ENCODE measurements at places on chromosomes 2 and 18.
A peak's percentile ranks its signal among the peaks of the same experiment; 100 is the strongest.

GRCh38 chr2:7419814-7420311 is 502.7 kb downstream of the RNF144A start:
- DNase-seq: no peak

- DNase-seq: no peak
Observed at GRCh38 chr2:62727259-62727867, 21.9 kb downstream of the EHBP1 start.

DNA sequence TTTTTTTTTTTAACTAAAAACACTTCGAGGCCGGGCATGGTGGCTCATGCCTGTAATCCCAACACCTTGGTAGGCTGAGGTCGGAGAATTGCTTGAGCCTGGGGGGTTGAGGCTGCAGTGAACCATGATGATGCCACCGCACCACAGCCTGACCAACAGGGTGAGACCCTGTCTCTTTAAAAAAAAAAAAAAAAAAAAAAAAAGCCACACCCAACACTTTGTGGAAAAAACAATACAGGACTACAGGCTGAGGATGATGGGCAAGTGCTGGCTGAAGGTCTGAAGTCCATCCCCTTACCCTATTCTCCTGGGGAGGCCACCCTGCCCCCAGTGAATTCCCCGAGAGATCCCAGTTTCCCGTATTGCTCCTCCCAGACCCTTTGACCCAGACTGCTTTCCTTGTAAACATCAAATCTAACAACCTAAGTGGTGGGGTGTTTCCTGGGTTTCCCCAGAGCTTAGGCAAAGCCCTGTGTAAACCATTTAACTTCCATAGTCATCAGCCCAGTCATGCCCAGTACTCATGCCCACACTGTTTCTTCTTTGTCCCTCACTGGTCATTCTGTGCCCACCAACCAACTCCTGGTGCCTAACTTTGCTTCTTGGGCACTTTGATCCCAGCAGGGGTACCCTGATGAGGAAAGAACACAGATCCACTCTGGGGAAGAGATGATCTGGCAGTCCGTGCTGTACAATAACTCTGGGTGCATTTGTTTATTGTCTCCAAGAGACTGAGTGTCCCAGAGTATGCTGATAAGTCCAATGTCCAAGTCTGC is 5.8 kb upstream of the TMEM37 start:
- DNase-seq: no peak

DNA sequence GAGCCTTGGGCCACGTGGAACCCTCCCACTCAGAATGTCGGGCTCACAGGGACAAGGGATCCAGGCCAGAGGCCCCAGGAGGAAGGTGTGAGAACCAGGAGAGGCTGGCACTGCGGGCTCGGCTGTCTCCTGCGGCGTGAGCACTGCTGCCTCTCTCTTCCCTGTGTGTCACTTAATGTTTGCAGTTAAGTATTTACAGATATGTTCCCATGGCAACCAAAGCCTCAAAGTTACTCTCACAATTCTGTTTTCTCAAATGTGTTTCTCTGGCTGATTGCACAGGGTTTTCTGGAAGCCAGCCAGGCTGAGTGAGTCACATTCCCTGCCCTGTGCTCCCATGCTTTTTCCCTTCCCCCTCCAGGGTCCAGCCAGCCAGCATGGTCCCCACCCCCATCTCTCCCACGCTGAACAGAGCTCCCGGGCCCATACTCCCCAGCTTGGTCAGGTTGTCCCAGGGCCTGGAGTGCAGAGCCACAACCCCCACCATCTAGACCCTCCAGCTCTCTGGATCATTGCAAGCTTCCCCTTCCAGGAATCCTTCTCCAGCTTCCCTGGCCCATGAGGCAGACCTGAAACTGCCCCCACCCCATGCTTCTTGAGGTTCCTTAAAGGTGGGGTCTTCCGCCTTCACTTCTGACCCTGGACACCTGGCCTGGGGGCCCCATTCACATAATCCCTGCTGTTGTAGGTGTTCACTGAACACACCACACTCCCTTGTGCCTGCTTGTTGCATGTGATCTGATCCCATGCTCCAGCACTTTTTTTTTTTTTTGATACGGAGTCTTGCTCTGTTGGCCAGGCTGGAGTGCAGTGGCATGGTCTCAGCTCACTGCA is 265.9 kb downstream of the CELF4 start:
- DNase-seq: peak; percentile 89

- no peak for DNase-seq
Observed at GRCh38 chr2:126627643-126628042, 28.3 kb upstream of the GYPC start.

DNA sequence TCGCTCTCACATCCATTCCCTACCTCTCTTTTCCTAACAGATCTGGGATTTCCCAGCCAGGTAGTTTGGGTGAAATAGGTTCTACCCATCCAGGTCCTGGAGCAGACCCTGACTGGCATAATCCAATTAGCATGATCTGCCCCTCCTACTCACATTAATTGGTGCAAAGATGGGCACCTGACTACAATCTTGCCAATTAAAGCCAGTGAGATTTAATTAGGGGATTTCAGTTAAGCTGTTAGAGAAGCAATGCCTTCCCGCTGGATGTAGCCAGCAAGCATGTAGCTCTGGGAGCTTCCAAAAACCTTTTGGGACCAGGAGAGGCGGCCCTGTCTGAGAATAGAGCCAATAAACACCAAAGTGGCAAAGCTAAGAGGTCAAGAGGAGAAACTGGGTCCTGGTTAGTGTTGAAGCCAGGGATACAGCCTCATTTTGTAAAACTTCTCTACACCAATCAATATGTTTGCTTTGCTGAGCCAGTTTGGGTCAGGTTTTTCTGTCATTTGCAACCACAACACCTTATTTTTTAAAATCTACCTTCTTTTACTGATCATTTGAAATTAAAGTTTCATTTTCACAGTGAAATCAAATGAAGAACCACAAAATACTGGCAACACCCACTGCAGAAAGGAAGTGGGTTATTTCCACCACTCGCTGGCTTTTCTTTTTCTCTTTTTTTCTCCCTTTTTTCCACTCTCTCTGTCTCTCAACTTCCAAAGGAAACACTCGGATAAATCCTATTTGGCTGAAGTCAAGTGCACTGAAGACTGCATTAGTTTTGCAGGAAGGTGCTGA is 3.2 kb upstream of the TTC39C start:
- no peak for DNase-seq

DNA sequence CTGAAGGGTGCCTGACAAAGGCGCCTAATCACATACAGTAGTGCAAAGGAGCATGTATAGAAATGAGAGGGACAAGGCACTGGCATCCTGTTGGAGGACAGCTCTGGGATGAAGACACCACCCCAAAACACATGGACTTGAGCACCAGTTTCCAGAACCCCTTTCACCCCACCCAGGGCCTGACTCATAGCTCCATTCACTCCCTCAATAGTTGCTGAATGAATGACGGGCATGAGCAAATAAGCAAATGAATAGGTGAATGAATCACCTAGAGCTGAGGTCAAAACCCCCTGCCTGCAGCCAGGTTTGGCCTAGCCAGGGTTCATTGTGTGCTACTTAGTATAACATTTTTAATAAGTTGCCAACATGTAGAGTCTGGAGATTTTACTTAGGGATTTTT is 66.3 kb downstream of the NRP2 start:
- DNase-seq: no peak

DNA sequence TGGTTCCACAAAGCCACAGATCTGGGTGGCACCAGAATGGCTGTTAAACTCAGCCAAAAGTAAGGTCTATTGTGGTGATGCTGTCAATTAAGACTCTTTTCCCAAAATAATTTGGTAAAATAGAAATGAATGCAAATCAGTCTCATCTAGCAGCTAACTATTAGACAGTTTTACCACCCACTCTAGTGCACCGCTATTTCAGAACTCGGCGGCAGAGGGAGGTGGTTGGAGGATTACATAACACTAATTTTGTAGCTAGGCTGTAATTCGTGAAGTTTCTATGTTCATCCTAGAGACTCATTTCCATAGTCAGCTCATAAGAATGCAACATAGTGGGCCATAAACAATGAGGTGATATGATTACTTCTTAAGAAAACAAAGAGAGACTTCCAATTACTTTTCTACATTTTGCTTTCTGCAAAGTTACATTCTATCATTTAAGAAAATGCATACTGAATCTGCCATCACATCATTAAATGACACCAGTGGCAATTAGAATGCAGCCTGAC is 413.8 kb downstream of the FBXO15 start:
- DNase-seq: no peak

DNA sequence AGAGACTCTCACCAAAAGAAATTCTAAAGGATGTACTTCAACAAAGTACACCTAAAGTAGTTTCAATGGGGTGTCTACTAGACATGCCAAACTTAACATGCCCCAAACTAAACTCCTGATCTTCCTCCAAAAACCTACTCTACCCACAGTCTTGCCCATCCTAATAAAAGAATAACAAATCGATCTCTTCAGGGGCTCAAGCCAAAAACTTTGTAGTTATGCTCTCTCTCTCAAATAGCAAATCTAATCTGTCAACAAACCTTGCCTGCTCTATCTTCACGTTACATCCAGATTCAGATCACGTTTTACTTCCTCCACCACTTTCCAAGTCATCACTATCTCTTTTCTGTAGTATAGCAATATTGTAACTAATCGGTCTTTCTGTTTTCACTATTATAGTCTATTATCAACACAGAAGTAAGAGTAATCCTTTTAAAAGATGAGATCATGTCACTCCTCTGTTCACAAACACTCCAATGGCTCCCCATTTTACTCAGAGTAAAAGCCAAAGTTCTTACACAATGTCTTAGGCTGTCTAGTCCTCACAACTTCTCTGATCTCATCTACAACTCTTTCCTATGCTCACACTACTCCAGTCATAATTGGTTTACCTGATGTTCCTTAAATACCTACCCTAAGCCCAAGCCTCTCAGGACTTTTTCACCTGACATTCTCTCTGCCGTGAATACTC is 79.9 kb downstream of the THADA start:
- DNase-seq: no peak

- DNase-seq: no peak
Observed at GRCh38 chr2:101204400-101205115, 48.1 kb upstream of the CNOT11 start.

DNA sequence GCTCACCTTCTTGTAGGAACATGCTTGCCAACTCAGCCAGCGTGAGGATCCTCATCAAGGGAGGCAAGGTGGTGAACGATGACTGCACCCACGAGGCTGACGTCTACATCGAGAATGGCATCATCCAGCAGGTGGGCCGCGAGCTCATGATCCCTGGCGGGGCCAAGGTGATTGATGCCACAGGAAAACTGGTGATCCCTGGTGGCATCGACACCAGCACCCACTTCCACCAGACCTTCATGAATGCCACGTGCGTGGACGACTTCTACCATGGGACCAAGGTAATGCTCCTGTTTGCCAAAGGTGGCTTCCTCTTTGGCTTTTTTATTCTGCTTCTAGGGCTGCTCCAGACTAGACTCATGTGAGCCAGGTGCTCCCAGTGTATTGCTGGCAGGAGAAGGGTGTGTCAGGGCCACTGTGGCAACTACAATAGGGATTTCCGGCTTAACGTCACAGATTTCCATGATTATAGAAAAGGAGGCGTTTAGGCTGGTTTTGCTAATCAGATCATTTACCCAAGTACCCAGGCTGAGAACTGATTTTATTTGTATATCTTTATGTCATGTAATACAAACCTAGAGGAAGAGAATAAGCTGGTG is 50.6 kb downstream of the DPYSL5 start:
- no peak for DNase-seq

DNA sequence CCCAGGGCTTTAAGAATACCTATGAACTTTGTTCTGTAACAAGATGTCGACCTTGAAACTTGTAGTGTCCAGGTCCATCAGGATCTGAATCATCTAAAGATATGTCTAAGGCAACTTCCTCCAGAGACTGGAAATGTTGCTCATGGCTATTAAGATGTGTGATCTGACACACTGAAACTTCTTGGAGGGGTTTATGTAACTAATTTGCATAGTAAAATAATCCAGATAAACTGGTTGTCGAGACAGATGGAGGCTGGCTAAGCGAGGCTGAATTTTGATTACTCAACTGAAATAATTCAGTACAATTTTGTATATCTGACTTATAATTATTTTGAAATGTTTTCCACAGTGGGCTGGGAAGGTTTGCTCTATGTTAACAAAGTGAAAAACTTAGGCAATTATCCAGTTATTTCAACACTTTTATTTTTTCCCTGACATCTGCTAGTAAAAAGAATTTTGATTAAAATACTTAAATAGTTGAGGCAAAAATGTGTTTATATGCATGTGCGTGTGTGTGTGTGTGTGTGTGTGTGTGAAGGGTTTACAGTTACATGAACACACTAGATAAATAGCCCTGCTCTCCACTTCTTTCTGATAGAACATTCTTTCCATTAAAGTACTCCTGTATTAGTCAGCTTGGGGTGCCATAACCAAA is 11.4 kb upstream of the MAP3K20 start:
- DNase-seq: no peak

DNA sequence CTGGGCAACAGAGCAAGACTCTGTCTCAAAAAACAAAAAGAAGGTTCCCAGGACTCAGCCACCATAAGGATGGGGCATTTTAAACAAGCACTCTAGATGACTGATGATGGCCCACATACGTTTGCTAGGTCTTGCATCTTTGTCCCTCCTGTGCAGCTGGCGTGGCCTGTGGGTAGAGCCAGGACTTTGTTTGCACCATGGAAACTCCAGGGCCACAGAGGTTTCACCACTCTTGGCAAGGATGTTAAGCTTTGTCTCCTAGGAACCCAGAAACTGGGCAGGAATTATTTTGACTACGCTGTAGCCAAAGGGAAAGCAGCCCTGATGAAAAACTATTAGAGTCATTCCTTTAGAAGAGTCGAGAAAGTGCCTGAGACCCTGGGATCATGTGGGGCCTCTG is 75.3 kb upstream of the STPG4 start:
- DNase-seq: peak; percentile 85

DNA sequence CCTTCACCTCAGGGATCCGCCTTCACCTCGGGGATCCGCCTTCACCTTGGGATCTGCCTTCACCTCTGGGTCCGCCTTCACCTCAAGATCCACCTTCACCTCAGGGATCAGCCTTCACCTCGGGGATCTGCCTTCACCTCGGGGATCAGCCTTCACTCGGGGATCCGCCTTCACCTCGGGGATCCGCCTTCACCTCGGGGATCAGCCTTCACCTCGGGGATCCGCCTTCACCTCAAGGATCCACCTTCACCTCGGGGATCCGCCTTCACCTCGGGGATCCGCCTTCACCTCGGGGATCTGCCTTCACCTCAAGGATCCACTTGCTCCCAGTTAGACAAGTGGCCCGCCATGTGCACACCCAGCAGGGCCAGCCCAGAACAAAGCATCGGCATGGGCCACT is 7.3 kb downstream of the KIF1A start:
- DNase-seq: no peak

- no peak for DNase-seq
Observed at GRCh38 chr2:156647377-156648010, 211.3 kb downstream of the GPD2 start.

- no peak for DNase-seq
Observed at GRCh38 chr2:174967691-174968260, 37.4 kb downstream of the CHN1 start.

GRCh38 chr2:190261851-190262250 is 57.8 kb downstream of the HIBCH start:
- no peak for DNase-seq

DNA sequence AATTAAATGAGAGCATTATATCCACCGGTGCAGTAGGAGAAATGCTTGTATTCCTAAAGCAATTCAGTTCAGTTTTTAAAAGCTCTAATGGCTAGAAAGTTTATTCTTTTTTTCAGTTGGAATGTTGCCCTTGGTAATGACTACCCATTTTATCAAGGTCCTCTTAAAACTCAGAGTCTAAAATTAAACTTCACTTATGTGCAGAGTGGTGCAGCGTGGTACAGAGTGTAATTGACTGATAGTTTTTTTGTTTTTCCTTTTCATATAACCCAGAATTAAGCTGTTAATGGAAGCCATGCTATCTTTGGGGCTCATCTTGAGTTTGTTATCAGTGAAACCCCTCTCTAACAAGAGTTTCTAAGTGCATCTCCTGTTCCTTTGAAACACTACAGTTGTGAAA is 21.4 kb downstream of the NCOA1 start:
- DNase-seq: no peak

- no peak for DNase-seq
Observed at GRCh38 chr18:76495006-76495370, at the start of gene ZNF516. Gene ZNF516 (minus strand): TSS chr18:76495242. CDS start chr18:76443054, 52,188 bp downstream.
